Stimulated activated CD4-positive, alpha-beta T cell treated with anti-CD3 and anti-CD28 coated beads, Interleukin-4, amount 100 ng/mL, for 48 hours (primary cell): ENCODE measurements at places on chromosomes 16 and 17.
A peak's percentile ranks its signal among the peaks of the same experiment; 100 is the strongest.

- no peak for DNase-seq
Observed at GRCh38 chr17:41689497-41690299, 1.0 kb downstream of the EIF1 start.

DNA sequence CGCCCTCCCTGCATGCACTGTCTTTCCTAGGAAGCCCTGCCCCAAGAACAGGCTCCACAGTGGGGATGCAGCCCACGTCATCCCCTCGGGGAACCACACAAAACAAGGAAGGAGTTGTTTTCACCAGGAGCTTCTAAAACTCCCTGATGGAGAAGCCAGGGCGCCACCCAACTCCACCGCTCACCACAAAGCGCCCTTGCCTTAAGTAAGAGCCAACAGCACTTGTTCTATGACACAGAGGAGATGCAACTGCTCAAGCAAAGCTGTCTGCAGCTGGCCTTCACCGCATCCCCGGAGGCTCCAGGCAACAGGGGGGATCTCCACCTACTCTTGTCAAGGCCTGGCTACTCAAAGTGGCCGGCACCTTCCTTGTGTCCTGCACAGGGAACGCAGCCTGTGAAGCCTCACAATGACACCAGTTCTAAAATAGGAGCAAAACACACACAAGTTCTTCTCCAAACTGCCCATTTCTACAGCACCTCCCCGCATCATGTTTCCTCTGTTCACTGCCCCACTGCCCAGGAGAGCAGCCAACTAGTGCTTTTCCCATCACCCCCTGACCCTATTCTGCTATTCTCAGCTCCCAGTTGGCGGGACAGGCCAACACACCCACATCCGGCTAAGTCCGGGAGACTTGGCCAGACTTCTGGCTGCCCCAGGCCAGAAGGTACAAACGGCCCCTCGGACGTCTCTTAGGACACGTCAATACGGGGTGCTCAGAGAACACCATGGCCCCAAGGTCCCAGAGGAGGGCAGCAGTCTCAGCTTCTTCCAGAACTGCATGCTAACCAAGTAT lies 24.2 kb downstream of the MPG start:
- DNase-seq: no peak

- no peak for DNase-seq
Observed at GRCh38 chr16:29791845-29792807, 1.6 kb downstream of the KIF22 start.

- peak; percentile 61 for DNase-seq
Observed at GRCh38 chr16:89360760-89361435, 129.5 kb downstream of the ANKRD11 start.

- DNase-seq: peak; percentile 60
Observed at GRCh38 chr16:58755989-58756649, 22.0 kb upstream of the GOT2 start.

- no peak for DNase-seq
Observed at GRCh38 chr17:16593356-16594102, 24.5 kb upstream of the ZNF287 start.

DNA sequence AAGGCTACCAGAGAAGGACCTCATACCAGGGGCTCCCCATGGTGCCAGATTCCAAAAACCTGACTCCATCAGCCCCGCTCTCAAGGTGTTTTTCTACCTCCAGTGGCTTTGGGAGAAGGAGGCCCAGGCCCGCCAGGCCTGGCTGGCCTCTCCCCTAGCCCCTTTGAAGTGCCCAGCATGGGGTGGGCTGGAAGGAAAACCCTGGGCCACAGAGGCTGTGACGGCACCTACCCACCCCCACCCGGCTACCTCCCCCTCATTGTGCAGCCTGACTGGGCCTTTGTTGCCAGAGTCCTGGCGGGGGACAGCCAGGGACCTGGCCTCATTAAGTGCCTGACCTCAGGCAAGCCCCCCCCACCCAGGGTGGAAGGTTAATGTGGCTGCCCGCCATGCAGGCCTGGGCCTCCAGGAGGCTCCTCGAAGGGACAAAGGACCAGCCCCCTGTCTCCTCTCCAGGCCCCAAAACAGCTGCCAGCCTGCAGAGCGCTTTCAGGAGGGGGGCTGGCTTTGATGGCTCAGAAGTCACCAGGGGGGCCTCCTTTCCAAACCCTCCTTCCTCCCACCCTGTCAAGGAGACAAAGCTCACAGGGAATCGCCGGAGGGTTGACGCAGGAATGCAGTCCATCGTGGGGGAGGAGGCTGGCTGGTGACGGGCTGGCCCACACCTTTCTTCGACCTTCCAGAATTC lies 159.4 kb downstream of the ZNF423 start:
- no peak for DNase-seq

DNA sequence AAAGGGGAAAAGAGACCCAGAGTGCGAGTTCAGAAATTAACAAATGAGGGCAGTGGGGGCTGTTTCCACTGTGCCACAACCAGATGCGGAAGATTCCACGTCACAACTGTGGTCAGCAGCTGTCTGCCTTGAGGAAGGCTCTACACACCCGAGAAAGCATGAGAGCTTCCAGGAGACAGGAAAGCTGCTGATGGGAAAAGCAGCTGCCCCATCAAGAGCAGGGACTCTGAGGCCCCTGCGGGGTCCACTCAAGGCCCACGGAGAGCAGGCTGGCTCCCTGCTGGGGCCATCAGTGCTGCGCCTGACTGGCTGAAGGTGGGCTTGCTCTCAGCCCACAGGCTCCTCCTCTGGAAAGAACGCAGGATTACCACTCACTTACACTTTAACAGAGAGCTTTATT lies 14.8 kb upstream of the TRAP1 start:
- DNase-seq: no peak

GRCh38 chr17:66506641-66507040 lies 204.2 kb downstream of the PRKCA start:
- DNase-seq: no peak

DNA sequence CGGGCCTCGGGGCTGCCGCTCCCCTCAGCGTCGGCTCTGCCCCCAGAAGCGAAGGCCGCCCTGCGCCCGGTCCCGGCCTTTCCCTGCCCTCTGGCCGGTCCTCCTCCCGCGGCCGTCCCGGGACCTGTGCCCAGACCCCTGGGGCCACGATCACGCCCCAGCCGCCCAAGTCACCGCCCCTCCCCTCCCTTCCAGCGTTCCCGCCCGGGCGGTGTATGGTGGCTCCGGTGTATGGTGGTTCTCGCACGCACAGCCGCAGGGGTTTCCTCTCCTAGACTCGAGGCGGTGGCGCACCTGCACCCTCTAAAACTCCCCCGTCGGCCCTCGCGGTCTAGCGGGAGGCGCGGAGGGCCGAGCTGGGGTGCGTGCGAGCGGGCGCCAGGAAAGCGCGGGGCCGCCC lies 10.0 kb downstream of the TIGD7 start:
- no peak for DNase-seq

GRCh38 chr16:77250400-77250799 lies 51.2 kb downstream of the SYCE1L start:
- no peak for DNase-seq

GRCh38 chr16:71746442-71747046 lies 22.0 kb upstream of the PHLPP2 start:
- no peak for DNase-seq
